SJCRH30 (cell line): ENCODE measurements at places on chromosomes 11 and 22. TPM values are rescaled to one million over a fixed set of nuclear protein-coding genes. Genes with fewer than 3 reads are reported as not detected.

MFNG gene
- 0.36 and 1.1 TPM in 2 replicates for total RNA-seq

OTOG gene
- total RNA-seq = 3.3 and 5.9 TPM in 2 replicates

CATSPER1 gene
- total RNA-seq = 0.24 and 0.51 TPM in 2 replicates

FBLN1 gene
- total RNA-seq = 19.6 and 21.0 TPM in 2 replicates

SEPTIN3 gene
- total RNA-seq = 1.1 TPM in 2 replicates

BCO2 gene
- 0.10 and 0.51 TPM in 2 replicates for total RNA-seq

RAB38 gene
- total RNA-seq = 0.18 TPM in 1 of 2 replicates, not detected in the other

GRM5 gene
- total RNA-seq = 0.03 and 0.04 TPM in 2 replicates

DNA sequence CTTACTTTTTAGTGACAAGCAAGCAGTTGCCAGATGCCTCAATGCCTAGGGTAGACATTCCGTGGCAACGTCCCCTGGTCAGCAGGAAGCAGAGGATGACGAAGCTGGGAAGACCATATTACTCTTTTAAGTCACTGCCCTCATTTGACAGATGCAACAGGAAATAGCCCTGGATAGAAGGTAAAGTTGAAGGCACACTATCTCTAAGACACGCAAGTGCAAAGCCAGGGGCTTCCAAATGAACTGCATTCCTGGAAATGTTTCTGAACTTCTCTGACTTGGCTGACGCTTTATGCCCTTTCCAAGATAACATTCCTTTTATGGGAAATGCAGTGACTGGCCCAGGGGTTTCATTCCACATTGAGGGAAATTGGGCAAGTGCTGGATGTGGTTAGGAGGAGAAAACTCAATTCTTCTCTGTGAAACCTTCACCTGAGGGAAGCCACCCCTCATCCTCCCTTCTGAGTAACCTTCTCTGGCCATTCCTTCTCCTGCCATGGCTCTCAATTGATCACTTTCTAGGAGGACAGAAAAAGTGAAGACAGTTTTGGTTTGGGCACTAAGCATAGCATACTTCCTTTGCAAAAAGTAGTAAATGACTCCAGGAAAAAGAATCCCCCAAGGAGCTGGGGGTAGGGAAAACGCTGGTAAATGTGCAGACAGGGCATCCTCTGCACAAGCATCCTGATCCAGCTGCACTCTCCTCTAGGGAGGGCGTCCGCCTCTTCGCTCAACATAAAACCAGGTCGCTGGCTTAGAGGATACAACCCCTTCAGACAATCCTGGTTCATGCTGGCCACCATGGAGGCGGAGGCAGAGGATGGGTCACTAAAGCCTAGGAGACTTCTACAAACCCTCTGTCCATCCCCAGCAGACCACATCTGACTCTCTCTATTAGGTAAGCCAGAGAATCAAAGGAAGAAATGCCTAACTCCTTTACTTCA lies 14.5 kb downstream of the PCSK7 start:
- no peak for DNase-seq

- no peak for DNase-seq
Measured at GRCh38 chr11:133198438-133198837, 333.9 kb downstream of the OPCML start.

DNA sequence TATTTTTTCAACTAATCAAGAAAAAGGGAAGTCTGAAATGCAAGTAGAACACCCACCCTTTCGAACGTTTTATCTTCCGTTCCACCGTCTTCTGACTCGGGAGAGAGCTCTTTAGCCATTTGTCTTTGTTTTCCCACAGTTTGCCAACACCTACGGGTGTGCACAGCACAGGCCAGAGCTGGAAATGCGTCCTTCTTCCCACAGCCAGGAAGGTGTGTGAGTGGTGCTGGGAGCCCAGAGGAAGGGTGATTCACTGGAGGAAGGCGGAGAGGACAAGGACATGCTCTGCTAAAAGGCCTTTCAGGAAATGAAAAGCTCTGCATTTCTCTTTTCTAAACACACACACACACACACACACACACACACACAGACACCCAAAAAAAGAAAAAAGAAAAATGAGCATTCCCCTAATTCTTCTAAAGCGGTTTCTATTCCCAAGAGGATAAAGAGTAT lies 18.5 kb downstream of the ENDOD1 start:
- DNase-seq = no peak

GRCh38 chr11:94002226-94002625 lies 18.9 kb upstream of the HEPHL1 start:
- DNase-seq = no peak

DNA sequence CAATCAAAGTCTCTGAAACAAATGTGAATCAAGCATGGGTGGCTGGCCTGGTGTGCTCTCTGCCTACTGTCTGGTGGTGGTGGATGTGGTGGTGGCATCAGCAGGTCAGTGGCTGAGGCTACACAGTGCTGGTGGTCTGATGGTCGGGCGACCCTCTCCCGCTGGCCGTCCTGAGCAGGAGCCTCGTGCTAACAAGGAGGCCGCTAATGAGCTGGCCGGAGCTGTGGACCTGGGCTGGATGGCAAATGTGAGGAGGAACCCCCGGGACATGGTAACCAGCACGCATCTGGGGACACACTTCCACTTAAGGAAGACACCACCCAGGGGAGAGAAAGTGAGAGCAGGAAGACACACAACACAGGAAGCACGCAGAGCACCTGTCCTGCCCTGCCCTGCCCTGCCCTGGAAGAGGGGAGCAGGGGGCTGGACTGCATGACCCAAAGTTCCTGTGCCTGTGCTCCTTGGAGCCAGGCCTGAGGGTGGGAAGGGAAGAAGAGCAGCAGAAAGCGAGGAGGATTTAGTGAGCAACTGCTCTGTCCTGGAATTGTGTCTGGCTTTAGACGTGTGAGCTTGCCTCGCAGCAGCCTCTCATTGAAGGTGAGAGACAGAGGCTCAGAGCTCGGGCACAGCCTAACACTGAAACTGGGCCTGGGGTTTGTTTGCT lies 23.7 kb downstream of the SLC37A2 start:
- no peak for DNase-seq

GRCh38 chr22:49291781-49292180 lies 535.9 kb downstream of the BRD1 start:
- DNase-seq = no peak

GRCh38 chr11:128626913-128627665 lies 39.7 kb upstream of the ETS1 start:
- no peak for DNase-seq

- DNase-seq = no peak
Measured at GRCh38 chr11:74462631-74463030, 4.7 kb downstream of the KCNE3 start.

GRCh38 chr11:95412074-95412473 lies 181.1 kb upstream of the SESN3 start:
- DNase-seq = no peak

DNA sequence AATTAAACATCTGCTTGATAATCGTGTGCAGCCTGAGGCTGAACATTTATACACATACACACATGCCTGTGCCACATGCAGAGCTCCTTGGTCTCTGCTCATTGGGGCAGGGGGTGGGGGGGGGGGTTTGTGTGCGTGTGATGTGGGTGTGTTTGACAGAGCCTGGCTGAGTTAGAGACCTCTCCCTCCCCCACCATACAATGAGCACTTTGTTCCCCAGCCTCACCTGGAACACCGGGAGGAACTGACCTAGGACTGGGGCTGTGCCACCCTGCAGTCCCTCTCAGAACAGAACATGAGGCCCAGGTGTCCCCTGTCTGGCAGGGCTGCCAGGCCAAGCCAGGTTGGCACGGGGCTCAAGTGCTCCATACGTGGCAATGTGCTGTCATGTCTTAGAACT lies 96.6 kb downstream of the TP53I11 start:
- no peak for DNase-seq

GRCh38 chr11:1884303-1884700 lies 7.4 kb downstream of the PRR33 start:
- DNase-seq = no peak

DNA sequence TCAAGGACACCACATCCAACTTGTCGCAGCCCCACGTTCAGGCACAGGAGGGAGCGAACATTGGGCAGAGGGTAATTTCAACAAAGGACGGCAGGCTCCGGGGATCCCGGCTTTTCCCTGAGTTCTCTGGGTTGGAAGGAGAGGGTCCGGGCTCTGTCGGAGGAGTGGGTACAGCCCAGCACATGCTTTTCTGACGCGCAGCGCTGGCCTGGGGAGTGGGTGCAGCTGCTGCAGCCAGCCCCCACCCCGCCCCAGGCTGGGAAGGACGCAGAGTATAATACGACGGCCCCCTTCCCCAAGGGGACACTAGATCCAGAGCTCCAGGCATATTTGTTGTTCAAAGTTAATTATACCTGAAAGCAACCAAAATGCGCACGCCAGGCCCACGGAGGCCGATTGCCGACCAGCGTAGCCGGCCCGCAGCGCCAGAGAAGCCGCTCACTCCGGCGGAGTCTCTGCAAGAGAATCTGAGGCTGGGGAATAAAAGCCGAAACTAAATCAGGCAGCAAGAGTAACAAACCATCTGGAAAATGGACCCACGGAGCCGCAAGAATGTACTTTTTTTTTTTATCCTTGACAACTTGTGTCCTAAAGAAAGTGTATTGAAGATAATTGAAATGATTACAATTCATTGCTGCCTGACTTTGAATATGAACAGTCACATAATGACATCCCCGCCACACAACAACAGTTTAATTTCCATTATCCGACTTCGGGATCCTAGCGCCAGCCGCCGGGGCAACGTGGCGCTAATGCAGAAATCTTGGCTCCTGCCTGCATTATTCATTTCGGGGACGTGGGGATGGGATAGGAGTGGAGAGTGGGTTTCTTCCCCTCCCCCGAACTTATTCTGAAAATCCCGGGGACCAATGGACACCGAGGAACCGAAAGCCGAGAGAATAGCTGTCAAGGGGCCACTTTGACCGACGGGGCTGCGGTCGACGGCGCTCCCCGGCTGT lies 14.0 kb upstream of the PAX6 start:
- DNase-seq = no peak

GRCh38 chr22:31995807-31996206 lies 47.3 kb upstream of the SLC5A1 start:
- no peak for DNase-seq
